ENCODE measurements at places on chromosomes 12 and 14.

DNA sequence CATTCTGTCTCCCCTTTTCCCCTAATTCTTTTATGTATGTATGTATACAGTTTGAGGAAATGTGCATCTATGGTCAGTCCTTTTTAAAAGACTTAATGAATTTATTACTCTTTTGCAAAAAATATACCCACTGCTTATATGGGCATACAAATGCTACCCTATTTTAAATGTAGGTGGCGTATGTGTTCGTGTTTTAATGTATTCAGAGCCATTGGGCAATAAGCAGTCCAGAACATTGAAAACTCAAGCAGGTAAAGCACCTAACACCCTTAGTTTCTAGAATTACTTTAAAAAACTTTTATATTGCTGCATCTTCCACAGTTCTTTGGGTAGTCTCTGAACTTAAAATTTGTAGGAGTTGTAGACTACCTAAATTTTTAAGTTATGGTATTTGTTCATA, 42.6 kb upstream of the A2ML1 start:
- no peak for DNase-seq

DNA sequence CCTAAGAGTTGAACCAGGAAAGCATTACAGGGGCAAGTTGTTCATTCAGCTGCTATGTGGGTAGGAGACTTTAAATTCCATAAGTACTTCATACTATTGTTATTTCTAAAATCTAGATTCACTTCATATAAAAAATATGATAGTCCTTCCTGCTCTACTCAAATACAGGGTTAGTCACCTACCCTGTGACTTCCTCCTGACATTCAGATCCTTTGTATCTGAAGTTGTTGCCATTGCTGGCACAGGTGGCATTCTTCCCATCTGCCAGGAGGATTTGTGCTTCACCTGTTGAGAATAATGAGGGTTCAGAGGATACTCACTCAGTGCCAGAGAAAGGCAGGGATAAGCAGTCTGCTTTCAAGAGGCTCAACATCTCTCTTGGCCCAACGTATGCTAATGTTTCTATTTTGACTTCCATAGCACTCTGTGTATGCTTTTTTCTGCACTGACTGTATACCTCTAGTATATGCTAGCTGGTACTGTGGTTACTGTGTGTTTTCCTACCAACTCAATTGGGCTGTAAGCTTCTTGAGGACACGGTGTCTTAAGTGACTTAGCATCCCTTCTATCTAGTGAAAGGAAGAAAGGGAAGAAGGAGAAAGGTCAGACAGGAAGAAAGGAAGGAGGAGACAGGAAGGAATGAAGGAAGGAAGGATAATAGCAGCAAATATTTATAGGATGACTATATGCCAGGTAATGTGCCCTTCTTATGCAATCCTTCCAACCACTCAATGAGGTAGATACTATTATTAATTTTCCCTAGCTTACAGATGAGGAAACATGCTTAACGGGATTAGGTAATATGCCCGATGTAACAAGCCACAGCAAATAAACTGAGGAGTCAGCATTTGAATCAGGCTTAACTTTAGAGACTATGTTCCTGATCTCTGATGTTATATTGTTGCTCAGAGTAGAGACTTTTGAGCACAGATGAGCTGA, 38.5 kb upstream of the FGF6 start:
- no peak for DNase-seq

DNA sequence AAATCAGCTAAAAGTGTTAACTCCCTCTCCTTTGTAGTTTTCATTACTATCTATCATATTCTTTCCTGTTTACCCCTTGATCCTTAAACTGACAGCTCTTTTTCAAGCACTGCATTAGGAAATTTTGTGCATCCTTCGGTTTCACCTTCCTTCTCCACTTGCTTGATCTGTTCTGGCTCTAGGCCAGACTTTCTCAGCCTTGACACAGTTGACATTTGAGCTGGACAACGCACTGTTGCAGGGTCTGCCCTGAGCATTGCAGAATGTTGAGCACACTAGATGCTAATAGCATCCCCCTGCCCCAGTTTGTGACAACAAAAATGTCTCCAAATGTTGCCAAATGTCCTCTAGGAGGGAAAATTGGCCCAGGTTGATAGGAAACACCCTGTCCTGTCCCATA, 75.4 kb upstream of the KCNJ8 start:
- DNase-seq, result no peak

- peak; percentile 83 for DNase-seq
These were observed at the start of gene SNX6 for GRCh38 chr14:34629657-34630529. Gene SNX6 (minus strand): TSS chr14:34630148. CDS start chr14:34630116, 32 bp downstream.

DNA sequence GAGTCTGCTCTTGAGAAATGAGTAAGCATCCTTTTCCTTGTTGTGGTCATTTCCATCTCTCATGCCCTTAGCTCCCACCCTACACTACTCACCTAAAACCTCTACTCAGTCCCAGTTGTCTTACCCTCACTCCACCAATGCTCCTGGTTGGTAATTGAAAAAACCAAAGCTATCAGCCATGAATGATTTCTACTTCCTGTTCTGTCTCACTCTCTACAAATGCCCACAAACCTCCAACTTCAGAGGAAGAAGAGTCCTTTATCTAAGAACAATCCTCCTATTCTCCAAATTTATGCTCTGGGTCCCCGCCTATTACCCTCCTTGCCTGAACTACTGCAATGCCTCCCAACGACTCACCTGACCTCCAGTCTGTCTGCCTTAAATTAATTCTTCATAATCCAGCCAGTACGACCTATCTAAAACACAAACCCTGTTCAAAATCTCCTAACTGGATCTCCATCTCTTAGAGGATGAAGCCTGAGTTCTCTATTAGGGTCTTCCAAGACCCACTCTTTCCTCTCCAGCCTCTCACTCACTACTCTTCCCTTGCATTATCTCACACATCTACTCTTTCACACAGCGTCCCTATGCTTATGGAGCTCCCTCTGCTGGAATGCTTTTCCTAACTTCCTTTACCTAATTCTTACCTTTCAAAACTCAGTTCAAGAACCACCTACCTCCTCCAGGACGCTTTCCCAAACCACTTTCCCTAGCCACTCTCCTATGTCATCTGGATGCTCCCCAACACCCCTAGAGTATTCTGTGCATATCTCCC, 2.2 kb downstream of the DHRS1 start:
- no peak for DNase-seq

GRCh38 chr14:50395448-50395847, 1.2 kb downstream of the CDKL1 start:
- no peak for DNase-seq
